ENCODE measurements at places on chromosomes 12 and 14. TPM values are rescaled to one million over a fixed set of nuclear protein-coding genes. Genes with fewer than 3 reads are reported as not detected.

MAP3K9 gene
- total RNA-seq, result 7.8 TPM

DNA sequence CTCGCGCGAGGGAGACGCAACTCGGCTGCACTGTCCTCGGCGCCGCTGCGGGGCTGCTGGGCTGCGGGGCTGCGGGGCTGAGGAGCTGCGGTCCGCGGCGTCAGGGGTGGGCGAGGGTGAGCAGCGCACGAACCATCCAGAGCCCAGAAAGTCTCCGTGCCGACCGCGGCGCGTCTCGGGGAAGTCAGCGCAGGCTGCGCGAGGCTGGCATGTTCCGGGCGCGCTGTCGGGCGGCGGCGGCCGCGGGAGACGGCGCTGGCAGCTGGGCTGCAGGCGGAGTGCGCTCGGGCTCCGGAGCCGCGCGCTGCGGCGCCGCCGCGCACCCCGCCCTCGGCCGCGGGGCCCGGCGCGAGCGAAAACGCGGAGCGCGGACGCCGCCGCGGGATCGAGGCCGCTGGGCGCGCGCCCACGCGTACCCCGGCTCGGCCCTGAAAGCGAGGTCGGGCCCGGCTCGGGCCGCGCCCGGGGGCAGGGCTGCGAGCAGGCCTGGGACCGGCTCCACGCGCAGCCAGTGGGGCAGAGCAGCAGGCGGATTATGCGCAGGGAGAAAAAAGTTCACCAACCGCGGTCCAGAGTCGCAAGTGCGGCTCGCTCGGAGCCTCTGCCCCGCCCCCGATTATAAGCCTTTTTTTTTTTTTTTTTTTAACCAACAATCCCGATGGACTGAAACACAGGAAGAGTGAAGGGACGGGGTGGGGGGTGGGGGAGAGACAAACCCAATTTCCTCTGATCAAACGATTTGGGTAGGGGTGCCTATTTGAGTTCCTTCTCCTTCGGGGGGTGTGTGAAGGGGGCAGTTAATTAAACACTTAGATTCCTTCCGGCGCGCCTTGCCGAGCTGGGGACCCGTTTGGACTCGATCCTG lies at the start of gene PRICKLE1:
TSS of gene PRICKLE1 (minus strand) at position 282 of the 865 bp plus-strand sequence. CDS start 117,230 bp downstream, outside the sequence.
- no peak for DNase-seq

DNA sequence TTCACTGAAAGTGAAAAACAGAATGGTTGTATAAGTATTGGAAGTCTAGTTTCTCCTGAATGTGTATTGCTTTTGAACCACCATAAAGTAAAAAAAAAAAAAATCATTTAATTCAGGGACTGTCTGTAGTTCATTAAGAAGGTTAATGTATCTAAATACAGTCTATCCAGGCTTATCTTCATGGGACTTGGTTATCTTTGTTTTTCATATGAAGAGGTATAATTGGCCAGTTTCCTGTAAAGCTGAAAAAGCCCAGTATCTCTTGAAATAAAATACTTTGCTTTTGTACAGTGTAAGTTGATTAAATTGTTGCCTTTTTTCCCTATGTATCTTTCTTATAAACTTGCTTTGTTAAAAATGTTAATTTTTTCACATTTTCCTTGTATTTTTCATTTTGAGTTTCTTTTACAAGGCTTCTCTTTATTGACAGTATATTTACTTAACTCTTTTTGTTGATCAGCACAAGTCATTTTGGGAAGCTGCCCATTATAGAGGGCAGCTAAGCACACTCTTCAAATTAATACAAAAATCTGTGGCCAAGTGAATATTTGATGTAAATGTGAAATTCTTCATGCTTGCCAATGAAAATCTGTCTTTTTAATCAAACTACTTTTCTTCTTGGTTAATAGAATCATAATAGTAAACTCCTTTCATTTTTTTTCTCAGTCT lies 156.0 kb downstream of the TMTC3 start:
- DNase-seq, result no peak

- no peak for DNase-seq
Observed at GRCh38 chr12:59734371-59734770, 138.5 kb downstream of the SLC16A7 start.

DNA sequence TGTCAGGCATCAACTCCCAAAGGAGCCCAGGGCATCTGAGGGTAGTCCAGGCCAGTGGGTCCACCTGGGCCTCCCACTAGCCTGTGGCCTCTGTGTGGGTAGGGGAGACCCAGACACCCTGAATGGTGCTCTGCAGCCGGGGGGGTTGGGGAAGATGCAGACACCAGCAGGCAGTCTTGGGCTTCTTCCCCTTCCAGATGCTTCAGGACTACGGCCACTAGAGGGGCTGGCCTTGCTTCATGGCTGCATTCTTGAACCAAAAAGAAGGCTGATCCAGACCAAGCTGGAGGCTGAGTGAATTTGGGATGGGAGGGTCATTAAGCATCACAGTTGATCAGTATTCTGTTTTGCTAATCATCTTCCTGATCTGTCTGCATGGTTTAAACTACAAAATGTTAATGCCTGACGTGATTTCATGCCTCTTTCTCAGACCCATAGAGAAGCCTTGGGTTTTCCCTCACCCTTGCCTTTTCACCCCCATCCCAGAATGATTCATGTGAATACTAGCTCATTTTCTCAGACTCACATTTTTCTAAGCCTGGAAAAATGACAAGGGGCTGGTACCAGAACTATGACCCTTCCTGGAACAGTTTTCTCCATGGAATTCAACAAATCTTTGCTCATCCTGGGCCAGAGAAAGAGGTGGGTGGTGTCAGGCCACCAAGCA lies 134.2 kb downstream of the NTF3 start:
- DNase-seq, result no peak

DNA sequence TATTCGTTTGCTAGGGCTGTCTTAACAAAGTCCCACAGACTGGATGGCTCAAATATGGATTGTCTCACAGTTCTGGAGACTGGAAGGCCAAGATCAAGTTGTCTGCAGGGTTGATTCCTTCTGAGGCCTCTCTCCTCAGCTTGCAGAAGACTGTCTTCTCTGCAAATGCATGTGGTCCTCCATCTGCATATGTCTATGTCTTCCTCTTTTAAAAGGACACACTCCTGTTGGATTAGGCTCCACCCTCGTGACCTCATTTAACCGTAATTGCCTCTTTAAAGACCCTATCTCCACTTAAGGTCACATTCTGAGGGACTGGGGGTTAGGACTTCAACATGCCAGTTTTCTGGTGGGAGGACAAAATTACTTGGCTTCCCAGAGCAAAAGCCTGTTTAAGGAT lies 123.3 kb downstream of the SLC38A6 start:
- DNase-seq, result no peak

CLEC9A gene
- total RNA-seq, result not detected

DNA sequence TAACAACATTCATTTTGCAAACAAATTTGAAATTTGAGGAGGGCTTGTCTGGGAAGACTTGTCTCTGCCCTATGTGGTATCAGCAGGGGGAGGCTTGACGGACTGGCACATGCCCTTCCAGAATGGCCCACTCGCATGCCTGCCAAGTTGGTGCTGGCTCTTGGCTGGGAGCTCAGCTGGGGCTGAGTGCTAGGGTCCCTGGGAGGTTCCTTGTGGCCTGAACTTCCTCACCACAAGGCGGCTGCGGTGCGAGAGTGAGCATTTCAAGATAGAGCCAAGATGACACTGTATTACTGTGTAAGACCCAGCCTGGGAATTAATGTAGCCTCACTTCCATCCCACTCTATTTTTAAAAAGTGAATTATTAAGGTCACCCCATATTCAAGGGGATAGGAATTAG lies 271.6 kb upstream of the PLEKHG7 start:
- peak; percentile 33 for DNase-seq

DNA sequence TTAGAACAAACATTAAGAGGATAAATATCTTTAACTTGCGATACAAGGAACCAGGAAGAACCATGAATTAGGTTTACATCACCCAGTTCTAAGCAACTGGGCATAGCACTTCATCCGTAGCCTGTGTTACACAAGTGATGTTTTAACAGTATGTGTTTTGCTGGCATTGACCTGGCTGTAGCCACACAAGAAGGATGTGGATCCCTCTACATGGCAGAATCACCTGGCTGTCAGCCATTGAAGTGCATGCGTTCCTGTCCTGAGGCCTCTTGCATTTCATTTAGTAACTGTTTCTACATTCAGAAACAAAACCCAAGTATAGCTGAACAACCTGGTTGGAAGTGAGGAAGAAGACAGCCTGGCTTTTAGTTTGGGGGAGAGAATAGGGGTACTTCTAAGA lies 72.2 kb downstream of the TGFB3 start:
- no peak for DNase-seq

DNA sequence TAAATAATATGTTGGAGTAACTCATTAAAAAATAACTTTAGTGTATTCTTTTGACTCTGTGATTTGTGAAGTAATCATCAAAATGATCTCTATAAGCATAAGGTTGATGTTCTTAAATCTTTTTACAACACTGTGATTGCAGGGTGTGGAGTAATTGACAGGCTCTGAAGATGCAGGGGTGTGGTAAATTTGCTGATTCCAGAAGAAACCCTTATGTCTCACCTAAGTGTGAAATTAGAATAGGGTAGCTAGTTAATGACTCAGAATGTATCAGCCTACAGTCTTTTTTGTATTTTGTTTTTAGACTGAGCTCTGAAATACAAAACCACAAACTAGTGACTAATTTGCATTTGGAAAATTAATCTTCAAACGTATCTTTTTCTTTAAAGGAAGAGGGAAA lies 5.9 kb downstream of the PRPF39 start:
- DNase-seq, result no peak

P3H3 gene
- total RNA-seq, result 9.7 TPM

DNA sequence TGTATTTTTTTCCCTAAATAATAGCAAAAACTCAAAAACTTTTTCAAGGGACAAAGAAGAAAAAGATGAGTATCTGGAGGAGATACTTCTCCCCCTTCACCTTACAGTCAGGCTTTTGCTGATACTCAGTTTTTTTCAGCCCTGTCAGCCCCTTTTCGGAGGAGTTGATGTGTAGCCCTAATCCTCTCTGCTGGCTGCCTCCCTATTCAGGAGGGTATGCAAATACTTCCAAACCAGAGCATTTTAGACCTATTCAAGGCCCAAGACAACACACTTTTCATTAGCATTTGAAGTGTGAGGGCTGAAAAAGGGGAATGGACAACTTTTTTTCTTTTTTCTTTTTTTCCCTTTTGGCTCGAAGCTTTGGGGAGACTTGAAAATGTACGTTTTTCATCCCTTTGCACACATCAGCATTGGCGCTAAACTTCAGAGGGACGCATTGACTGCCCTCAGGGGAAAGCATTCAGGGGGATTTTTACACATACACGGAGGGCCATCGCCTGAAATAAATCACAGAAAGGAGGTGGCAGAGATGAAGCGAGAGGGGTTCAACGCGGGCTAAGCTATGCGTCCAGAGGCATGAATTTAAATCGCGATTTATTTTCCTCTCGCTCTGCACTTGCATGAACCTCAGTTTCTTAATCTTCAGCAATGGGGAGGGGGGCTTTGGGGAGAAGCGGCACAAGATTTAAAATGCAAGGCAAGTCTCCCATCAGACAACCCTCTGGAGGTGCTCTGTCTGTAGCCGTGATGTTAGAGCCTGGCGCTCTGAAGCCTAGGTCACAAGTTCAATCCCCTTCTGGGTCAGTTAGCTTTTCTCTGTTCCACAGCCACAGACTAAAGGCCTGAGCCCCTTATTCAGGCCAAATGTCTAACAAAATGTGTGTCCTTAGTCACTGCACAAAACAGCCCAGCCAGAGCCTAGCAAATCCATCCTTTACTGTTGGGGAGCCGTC lies 86.3 kb downstream of the ASCL1 start:
- DNase-seq, result no peak

OTX2 gene
- not detected for total RNA-seq

- DNase-seq, result no peak
Observed at GRCh38 chr12:111445726-111446581, 40.2 kb downstream of the SH2B3 start.

SYNDIG1L gene
- total RNA-seq, result 0.30 TPM

DNA sequence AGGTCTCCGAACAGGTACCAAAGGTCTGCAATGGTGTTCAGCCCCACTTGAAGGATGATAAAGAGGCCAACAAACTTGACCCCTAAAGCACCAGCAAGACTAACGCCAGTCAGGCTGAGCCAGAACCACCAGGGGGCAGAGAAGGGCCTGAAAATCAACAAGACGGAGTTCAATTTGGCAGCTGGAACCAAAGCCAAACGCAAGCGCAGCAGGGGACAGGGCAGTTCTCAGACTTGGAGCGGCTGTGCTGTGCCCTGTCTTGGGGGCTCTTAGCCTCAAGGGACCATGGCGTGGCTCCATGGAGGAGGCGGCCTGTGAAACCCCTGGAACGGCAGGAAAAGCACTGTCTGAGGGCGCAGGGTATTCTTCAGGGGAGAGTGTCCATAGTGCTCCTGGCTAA lies 19.6 kb downstream of the POMT2 start:
- DNase-seq, result peak; percentile 40

TGM1 gene
- 6.9 TPM for total RNA-seq
